GM13977 (cell line): ENCODE measurements at places on chromosomes 2 and 18.

DNA sequence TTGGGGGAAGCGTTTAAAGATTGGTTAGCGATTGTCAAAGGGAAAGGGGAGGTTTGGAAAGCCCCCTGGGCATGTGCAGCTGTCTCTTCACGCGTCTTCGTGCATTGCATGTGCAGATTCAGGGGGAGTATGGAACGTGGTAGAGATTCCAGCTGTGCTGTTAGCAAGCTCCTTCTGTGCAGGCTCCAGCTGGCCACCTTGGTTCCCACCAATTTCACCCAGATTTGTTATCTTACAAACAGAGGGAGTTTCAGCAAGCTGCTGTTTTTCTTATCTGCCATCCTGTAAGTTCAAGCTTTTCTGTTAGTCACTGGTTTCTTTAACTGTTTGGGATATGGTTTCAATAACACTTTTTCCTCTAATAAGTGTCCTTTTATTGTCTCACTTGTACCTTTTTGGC lies 30.4 kb downstream of the FARP2 start:
- DNase-seq, result no peak

- no peak for DNase-seq
Observed at GRCh38 chr18:76957384-76958355, 135.3 kb downstream of the ZNF236 start.

GRCh38 chr2:126368758-126369157 lies 287.2 kb upstream of the GYPC start:
- no peak for DNase-seq

DNA sequence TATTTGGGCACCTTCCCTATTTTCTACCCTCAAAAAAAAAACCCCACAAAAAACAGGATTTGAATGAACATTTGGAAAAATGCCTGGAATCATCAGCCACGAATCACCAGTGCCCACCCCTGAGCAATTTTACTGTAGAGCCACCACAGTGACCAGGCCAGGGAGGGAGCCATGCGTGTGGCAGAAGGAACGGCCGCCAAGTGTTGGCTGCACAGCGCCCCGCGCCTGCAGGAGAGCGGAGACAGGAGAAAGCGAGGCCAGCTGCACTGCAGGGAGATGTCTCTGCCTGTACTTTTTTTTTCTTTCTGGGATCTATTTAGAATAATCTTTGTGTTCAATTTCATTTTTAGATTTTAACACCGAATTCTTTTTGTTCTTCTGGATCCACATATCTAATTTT lies 269.3 kb upstream of the RAB12 start:
- DNase-seq, result no peak
